Left cardiac atrium (tissue), 4 donors: ENCODE measurements at places on chromosomes 4 and X. TPM values are rescaled to one million over a fixed set of nuclear protein-coding genes. Genes with fewer than 3 reads are reported as not detected.

The FGD1 gene
- total RNA-seq, result 5.3 TPM

The PABPC4L gene
- 1.1 TPM for total RNA-seq

The MTNR1A gene
- not detected for total RNA-seq

The FAM200B gene
- total RNA-seq, result 30.9 TPM

The KLHL4 gene
- 1.1 TPM for total RNA-seq

The GAGE12E gene
- not detected for total RNA-seq

The TMEM154 gene
- total RNA-seq, result 2.8 TPM

The SPANXB1 gene
- total RNA-seq, result not detected

The ITGB1BP2 gene
- total RNA-seq, result 115 TPM

The SERTM2 gene
- total RNA-seq, result not detected

The LRBA gene
- total RNA-seq, result 25.7 TPM

The MMAA gene
- total RNA-seq, result 6.6 TPM

The UCP1 gene
- total RNA-seq, result 1.1 TPM

The SSX3 gene
- total RNA-seq, result not detected

The ART3 gene
- total RNA-seq, result 23.4 TPM

The SH3D19 gene
- total RNA-seq, result 88.0 TPM

The DCHS2 gene
- total RNA-seq, result not detected

The ZMAT1 gene
- 4.1 TPM for total RNA-seq

The TACC3 gene
- total RNA-seq, result 9.2 TPM

The HAND2 gene
- 63.2 TPM for total RNA-seq

The H2BW2 gene
- not detected for total RNA-seq

The MTTP gene
- total RNA-seq, result 0.59 TPM

The STATH gene
- not detected for total RNA-seq

The XG gene
- total RNA-seq, result 0.38 TPM

The SPARCL1 gene
- 435 TPM for total RNA-seq

The SAGE1 gene
- not detected for total RNA-seq

The HTN1 gene
- total RNA-seq, result not detected

The PHOX2B gene
- total RNA-seq, result not detected

The NR0B1 gene
- total RNA-seq, result not detected

The GLRA2 gene
- total RNA-seq, result not detected

The C4orf50 gene
- 0.03 TPM for total RNA-seq

The PDE6B gene
- 4.7 TPM for total RNA-seq

The PCDH19 gene
- 1.0 TPM for total RNA-seq

The MUC7 gene
- not detected for total RNA-seq

The AIFM1 gene
- total RNA-seq, result 83.1 TPM

The GPR143 gene
- not detected for total RNA-seq

The GCNA gene
- total RNA-seq, result 1.3 TPM

The MRFAP1 gene
- 234 TPM for total RNA-seq

The WDR17 gene
- 1.4 TPM for total RNA-seq

The NRK gene
- 1.4 TPM for total RNA-seq

The NWD2 gene
- 1.1 TPM for total RNA-seq

The PAGE2B gene
- not detected for total RNA-seq

The ZFYVE28 gene
- 7.2 TPM for total RNA-seq

The TLR2 gene
- total RNA-seq, result 11.5 TPM

The TLR10 gene
- 0.18 TPM for total RNA-seq

The CLDN34 gene
- not detected for total RNA-seq
